ENCODE measurements at places on chromosomes 6 and 20. TPM values are rescaled to one million over a fixed set of nuclear protein-coding genes. Genes with fewer than 3 reads are reported as not detected.

GRCh38 chr6:34894693-34895092, 5.6 kb downstream of the ANKS1A start:
- no peak for DNase-seq

- DNase-seq, result no peak
Observed at GRCh38 chr20:62734326-62734725, 25.7 kb downstream of the NTSR1 start.

DNA sequence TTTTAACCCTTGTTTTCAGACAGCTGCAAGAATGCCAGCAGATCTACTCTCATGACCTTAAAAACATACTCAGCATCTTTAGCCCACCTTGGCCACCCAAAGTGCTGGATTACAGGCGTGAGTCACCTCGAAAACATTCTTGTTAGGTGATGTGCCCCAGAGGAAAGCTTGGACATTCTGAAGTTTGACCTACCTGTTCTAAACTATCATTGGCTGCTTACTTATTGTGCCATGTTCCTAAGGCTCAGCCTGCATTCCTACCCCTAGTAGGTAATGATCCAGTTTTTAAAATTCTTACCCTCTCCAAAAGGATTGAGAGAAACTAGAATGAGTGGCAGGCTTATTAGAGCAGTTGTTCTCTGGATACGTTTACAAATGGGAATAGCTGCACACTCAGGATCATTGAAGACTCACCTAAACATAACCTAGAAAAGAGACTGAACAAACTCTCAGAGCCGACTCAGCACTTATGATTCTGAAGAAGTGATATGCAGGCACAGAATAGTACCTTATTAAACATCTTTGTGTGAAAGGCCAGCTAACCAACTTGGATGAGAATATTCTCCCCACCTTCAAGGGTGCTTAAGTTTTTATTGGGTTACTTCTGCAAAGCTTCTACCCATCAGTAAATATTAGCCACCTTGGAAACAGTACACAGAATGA, 362.1 kb downstream of the NRN1 start:
- DNase-seq, result no peak

The HCRTR2 gene
- polyA plus RNA-seq, result 0.16 TPM

The PTCRA gene
- polyA plus RNA-seq, result not detected

- no peak for DNase-seq
Observed at GRCh38 chr6:86152546-86152945, 509.9 kb upstream of the SYNCRIP start.

- no peak for DNase-seq
Observed at GRCh38 chr6:163201855-163202254, 212.7 kb upstream of the QKI start.

GRCh38 chr20:31566658-31567379, 38.3 kb upstream of the ID1 start:
- DNase-seq, result no peak

The EPPIN gene
- not detected for polyA plus RNA-seq

DNA sequence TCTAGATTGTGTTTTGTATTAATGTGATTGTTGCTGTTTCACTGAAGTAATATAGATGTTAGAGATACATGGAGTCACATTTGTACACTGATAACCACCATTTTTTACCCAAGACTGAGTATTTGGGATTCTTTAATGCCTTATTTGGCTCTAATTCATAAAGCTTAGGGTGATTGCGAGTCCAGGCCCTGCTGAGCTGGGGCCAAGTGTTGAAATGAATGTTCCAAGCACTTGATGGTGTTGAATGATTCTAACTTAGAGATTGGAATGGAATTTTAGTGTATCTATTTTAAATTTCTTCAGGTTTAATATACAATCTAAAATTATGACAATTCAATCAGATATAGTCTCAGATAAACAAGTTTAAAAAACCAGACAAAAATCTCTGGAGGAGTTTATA, 329.4 kb upstream of the SLC35B3 start:
- no peak for DNase-seq

DNA sequence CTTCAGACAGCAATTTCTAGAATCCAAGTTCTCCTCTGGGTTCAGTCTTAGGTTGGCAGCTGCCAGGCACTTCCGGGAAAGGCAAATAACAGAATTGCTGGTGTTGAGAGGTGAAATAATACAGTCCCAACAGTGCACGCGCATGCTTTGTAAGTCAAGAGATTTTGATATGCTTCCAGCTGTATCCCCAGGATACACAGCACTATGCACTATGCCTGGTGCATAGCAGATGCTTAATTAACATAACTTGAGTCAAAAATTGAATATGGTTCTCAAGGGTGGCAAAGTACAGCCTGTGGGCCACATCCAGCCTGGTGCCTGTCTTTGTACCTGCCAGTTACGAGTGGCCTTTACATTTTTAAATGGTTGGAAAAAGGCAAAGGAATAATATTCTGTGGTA, 18.9 kb upstream of the PMEPA1 start:
- DNase-seq, result no peak

DNA sequence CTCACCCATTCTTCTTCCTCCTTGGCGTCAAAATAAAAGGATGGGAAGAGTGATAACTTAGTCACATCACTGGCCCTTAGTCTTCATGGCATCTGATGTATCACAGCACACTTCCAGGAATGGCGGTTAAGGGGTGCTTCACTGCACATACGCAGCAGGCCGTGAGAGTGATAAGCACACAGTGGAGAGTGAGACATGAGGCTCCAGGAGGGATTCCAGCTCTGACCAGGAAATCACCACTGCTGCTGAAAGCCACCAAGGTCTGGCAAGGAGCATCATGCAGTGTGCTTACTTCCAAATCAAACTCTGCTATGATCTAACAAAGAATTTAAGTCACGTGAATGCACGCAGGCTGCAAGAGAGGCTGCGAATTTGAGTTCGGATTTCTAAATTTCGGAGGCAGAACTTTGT, 62.4 kb downstream of the ARID1B start:
- peak; percentile 74 for DNase-seq

GRCh38 chr6:27669624-27670301, 196.9 kb upstream of the ZNF184 start:
- no peak for DNase-seq

DNA sequence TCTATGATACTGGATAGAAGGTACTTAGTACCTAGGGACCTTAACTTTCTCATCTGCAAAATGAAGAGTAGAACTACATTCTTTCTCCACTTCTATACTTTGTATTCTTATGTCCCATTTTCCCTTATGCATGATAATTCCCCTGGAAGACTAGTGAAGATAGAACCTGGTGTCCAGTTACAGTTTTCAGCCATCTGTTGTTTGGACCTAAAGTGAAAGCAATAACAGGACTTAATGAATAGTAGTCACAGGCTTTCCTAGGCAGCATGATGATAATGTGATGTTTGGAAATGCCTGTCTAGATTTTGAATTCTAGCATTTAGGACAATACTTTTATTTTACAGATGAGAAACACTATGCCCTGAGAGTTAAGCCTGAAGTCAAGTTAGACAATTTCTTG, 153.8 kb downstream of the RIMS1 start:
- no peak for DNase-seq

DNA sequence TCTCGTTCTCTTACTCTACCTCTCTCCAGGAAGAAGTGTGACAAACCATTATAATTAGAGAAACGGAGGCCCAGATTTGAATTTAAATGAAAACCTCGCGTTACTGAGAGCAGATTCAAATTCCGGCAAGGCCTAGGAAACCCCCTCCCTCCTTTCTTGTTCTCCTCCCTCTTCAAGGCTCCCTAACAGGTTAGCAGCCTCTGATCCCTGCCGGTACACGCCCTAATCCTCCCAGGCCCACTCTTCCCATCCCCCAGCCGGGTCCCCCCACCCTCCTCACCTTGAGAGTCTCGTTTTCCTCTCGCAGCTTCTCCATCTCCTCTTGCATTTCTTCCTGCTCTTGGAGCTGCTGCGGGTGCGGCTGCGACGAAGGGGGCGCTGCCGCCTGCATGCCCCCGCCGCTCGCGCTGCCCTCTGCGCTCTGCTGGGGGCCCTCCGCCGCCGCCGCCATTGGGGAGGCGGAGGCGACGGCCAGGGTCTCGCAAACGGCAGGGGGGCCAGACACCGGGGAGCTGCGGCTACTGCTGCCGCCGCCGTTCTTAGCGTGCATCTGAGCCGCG, 3.8 kb downstream of the MTCL3 start:
- no peak for DNase-seq

- DNase-seq, result no peak
Observed at GRCh38 chr20:49275216-49275615, 2.6 kb downstream of the ZNFX1 start.

The MOG gene
- polyA plus RNA-seq, result 4.8 TPM

- DNase-seq, result no peak
Observed at GRCh38 chr20:37945091-37945547, 42.2 kb downstream of the VSTM2L start.

The FGD2 gene
- 5.1 TPM for polyA plus RNA-seq

GRCh38 chr20:49513009-49513408, 30.5 kb upstream of the KCNB1 start:
- DNase-seq, result no peak

DNA sequence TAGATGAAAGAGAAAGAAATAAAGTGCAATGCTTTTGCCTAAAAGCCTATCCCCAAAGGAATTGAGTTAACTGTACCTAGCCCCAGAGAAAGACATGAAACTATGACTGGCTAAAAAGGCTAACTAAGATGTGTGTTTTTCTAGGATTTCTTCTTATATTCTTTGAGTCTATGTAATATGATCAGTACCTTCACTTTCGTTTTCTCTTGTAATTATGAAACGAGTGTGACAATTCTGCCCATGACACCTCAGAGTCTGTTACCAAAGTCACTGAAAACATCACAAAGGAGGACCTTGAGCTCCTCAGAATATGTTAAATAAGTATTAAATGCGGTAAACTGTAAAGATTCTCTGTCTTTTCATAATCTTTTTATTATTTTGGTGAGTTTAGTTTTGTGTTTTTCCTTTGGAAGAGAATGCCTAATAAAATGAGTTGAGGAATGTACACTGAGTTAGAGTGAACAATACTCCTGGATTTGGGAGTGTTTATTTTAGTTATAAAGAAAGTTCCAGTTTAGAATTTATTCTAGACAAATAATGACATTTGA, 141.3 kb downstream of the FUT9 start:
- no peak for DNase-seq

GRCh38 chr20:2329286-2329685, 33.5 kb downstream of the TGM3 start:
- DNase-seq, result no peak

The TRAM2 gene
- 7.1 TPM for polyA plus RNA-seq

GRCh38 chr20:35552914-35553313, 11.0 kb downstream of the ERGIC3 start:
- no peak for DNase-seq

DNA sequence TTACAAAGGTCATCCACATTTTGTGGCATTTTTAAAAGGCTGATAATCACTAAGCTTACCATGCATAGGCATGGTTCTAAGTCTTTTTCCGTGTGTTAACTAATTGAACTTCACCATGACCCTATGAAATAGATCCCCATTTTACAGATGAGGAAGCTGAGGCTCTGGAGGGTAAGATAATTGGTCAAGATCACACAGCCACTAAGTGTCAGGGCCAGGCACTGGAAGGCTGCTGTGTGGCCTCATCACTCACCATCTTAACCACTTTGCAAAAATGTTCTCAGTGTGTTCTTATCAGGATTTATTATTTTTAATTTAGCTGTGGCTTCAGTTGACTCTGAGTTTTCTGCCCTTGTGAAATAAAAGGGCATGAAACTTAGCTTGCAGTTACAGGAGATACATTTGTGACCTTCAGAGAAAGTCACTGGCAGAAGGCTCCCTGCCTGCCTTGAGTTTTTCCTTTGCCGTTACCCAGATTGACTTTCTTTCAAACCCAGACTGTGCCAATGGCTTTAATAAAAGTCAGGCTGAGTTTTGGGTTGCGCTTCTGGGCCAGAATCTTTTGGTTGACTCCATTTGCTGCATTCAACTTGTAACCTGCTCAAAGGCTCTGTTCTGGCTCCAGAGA, 82.0 kb downstream of the EZR start:
- no peak for DNase-seq

The GSTA2 gene
- polyA plus RNA-seq, result not detected

The SERINC1 gene
- polyA plus RNA-seq, result 120 TPM

- DNase-seq, result no peak
Observed at GRCh38 chr6:37558168-37558567, 58.5 kb upstream of the CCDC167 start.

The C6orf163 gene
- polyA plus RNA-seq, result 1.6 TPM

Data from right cardiac atrium (tissue), 5 donors.